ENCODE measurements at places on chromosomes 2 and 18.
A peak's percentile ranks its signal among the peaks of the same experiment; 100 is the strongest.

GRCh38 chr18:657311-658000, at the start of gene TYMS:
TSS of gene TYMS (plus strand) at chr18:657653. CDS start at chr18:657743, 90 bp downstream.
- peak; percentile 67 for DNase-seq

DNA sequence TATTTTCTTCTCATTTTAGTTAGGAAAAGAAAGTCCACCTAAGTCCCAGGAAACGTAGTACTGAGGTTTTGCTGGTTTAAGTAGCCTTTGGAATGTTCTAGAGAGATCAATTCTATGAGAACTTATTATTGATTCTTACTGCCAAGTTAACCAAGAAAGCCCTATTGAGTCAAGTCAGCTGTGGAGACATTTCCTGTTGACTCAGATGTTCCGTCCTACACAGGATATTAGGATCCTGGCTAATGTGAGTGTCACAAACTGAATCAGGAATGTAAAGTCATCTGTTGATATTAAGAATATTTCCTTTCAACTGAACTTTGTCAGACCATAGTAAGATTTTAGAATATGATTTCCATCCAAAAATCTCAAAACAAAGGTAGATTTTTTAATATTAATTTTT, 654.3 kb downstream of the LRRTM4 start:
- no peak for DNase-seq

- DNase-seq = peak; percentile 32
Measured at GRCh38 chr2:3827673-3828575, 124.5 kb downstream of the DCDC2C start.

DNA sequence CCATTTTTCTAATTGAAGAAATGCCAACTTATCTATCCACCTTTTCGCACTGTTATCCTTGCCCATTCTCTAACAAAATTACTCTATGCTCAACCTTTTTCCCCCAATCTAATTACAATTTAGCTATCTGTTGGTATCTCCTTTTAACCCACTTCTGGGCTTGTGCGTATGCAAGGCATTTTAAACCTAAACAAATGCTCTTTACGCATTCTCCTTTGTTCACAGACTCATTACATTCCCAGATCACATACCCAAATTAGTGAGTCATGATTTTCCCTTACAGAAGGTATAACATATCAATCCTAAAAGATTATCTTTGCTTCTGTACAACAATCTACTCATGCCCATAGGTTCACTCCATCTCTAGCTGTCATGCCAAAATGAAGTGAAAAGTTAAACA, 71.7 kb upstream of the LYPD1 start:
- DNase-seq = no peak

DNA sequence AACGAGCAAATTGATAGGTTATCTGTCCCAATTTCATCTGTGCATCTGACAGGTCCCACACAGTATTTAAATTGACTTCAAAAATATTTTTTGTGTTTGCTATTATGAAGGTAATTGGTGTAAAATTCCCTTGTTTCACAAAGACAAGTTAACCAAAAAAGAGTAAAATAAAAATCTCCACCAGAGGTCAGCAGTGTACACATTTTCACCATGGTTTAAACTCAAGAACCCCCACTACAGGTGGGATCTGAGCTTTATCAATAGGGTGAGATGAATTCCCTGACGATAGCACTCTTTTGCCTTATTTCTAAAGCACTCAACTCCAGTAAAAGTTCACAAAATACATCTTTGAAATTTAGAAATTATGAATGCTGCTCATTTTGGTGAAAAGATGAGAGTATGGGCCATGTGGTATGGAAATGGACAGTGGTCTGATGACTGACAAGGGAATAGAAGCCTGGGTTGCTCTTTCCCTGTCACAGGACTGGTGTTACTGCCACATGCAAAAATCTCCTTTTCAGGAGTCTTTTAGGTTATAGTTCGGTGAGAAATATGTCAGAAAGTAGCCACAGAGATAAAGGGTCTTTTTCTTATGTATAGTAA, 68.0 kb downstream of the SERPINB8 start:
- DNase-seq = peak; percentile 6

- no peak for DNase-seq
Measured at GRCh38 chr2:96594282-96594681, 43.8 kb downstream of the KANSL3 start.

Data from NCI-H1694 (cell line).